ENCODE measurements at places on chromosomes 5 and 9.
A peak's percentile ranks its signal among the peaks of the same experiment; 100 is the strongest.

- DNase-seq = peak; percentile 77
Measured at GRCh38 chr5:124744170-124744971, 2.1 kb downstream of the ZNF608 start.

DNA sequence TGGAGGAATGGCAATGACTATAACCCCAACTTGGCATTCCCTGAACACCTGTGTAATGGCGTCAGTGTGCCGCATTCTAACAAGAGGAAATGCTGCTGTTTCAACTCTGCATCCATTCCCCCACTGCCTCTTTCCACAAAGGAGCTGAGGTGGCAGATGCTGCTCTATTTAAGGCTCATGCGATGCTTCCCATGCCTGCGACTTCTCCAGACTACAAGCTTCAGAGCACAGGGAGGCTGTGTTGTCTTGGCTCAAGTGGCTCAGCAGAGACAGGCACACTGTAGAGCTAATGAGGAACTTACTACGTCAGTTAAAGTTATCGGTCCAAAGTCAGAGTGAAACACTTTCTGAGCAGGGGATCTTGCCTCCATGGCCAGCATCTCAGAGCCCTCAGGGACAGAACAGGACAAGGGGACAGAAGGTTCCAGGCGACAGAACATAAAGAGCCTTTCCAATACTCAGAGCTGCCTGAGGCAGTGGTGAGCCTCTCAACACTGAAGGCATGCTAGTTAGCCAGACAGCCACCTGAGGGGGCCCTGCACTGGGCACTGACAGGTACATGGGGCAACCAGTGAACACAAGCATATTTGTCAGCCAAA lies 21.8 kb downstream of the TNIP1 start:
- DNase-seq = no peak

DNA sequence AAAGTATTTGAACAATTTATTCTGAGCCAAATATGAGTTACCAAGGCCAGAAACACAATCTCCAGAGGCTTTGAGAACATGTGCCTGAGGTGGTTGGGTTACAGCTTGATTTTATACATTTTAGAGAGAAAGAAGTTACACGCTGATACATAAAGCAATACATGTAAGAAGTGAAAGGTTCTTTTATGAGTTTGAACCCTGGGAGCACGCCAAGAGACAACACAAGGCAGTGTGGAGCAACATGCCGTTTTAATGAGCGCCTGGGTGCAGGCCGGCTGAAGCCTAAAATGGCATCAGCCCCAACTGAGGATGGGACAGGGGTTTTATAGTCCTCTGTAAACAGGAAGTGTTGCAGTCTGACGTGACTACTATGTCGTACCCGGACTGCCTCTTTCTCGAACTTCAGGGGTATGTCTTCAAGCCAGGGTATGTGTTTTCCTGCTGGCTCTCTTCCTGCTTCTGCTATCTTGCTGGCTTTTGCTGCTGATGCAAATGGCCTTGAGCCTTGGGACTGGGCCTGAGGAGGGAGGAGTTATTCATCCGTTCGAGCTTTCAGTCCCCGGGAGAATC lies 193.7 kb downstream of the CYLC2 start:
- no peak for DNase-seq

DNA sequence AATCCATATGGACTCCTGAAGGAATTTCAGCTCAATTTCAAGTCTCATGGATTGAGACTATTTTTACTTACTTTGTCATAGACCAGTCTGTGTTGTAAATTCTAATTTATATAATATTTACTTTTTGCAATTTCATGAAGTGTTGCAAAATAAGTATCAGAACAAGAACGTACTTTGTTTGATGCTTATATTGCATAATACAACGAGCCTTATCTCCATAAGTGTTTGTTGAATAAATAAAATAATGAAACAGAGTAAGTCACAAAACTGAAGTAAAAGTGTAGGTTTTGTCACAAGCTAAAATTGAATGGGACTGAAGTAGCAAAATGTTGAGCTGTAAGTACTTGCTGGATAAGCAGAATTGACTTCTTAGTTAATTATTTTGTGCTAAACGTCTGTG lies 3.0 kb upstream of the LIFR start:
- no peak for DNase-seq

DNA sequence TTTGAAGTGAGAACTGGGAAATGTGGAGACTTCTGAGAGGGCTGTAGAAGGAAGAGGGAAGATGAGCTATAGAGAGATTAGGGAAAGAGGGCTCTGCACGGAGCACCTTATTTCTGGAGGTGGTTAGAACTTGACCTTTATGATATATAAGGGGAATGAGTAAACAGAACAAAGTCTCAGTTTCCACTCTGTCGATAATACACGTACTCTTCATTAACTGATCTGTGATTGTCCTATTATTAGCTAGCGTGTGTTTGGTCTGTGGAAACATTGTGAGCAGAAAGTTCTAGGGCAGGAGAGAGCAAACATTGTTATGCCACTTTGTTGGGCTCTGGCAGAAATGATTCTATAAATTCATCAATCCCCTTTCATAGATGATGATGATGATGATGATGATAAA lies 118.5 kb downstream of the UGCG start:
- DNase-seq = no peak

- no peak for DNase-seq
Measured at GRCh38 chr9:125815568-125815967, 68.4 kb downstream of the PBX3 start.

GRCh38 chr5:23352446-23352845 lies 155.0 kb upstream of the PRDM9 start:
- no peak for DNase-seq

DNA sequence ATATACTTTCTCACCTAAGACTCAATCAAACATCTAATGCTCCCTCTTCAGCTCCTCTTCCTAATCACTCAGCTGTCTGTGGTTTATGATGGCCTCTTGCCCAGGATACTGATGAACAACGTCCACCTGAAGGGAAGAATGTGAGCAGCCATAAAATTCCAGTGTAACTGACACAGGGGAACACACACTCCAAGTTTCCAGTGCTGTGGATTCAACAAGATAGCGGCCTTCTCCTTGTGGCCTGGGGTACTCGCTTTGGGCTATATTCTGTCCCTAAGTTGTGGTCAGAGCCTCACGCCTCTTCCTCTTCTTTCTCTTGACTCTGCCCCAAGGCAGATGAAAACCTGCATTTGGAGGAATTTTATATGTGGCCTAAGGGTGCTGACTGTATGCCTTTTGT lies 11.7 kb downstream of the B4GALT1 start:
- DNase-seq = no peak

GRCh38 chr5:148186248-148187003 lies 16.4 kb upstream of the SPINK6 start:
- no peak for DNase-seq

- no peak for DNase-seq
Measured at GRCh38 chr5:12354686-12355085, 450.4 kb upstream of the CTNND2 start.

DNA sequence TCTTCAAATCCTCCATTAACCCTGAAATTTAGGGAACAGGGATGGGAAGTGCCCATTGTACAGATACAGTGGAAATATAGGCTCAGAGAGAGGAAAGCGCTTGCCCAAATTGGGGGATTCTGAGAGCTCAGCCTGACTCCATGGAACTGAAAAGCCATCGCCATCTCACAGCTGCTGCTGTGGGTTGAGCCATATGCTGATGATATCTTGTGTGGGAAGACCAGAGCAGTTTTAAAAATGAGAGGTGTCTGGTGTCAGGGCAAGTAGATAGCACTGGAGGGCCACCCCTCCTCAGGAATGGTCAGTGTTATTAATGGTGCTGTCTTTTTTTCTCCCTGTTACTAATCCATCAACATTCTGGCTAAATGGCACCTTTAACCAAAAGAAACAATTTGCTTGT lies 50.9 kb upstream of the C5orf58 start:
- DNase-seq = no peak

GRCh38 chr5:34409373-34409772 lies 246.8 kb upstream of the RAI14 start:
- no peak for DNase-seq

- no peak for DNase-seq
Measured at GRCh38 chr9:137506274-137506673, 43.9 kb downstream of the PNPLA7 start.

DNA sequence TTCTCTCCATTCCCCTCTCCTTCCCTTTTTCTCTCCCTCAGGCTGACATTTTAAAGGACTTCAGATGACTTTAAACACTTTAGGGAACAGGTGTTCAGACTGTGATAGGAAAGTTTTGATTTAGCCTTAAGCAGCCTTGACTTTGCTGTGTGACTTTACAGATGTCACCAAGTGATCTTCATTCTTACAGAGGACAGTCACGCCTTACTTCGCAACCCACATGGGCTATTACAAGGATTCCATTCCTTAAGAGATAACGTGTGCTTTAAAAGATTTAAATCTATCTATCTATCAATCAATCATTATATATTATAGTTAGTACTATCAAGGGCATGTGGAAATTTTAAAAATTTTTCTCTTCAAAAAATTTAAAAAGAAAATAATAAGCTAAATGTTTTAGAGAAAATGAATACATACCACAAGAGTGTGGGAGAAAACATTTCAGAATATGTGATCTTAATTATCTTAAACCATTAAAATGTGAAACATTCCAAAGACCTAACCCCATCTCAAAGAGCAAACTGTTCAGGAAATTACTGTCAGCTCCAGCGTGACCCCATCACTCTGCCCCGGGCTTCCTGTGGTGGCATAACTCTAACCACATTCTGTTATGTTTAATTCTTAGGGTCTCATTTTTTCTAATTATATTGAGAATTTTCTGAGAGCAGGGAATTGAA lies 530.5 kb downstream of the SEMA5A start:
- no peak for DNase-seq

DNA sequence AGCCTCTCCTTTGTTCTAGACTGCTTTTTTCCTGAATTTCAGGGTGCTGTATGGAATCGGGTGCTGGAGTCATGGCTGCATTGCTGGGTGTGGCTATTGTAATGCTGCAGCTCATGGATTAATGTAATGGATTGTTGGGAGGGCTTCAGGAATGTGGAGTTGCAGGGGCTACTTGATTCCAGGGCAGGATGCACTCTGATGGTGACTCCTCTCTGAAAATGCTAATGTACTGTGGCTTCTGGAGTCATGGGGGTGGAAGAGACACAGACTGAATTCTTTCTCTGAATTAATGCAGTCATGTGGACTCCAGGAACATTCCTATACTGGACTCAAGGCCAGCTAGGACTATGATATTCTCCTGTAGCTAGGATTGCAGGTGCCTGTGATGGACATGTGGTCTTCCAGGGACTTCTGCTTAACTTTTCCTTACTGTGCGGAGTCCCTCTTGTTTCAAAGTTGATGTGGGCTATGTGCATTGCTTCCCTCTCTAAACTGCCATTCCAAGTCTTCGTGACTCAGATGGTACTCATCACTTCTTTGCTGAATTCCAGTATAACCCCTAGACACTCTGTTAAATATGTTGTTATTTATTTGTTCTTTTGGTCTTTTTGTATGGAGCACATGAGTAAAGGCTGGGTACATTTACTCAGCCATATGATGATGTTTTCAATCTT lies 396.2 kb downstream of the KCTD16 start:
- no peak for DNase-seq

DNA sequence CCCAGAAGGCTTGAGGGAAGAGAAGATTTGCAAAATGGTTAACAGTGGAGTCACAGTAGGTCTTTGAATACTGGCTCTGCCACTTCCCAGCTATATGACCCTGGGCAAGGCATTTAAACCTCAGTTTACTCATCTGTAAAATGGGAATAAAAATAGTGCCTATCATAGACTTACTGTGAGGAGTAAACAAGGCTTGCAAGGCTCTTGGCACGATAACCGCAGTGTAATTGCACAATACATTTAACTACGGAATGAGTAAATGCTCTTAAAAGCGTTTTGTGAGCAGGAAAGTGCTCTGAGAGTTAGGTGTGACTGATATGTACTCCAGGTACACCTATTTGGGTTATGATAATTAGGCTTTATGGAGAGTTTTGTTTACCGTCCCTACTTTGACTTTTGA lies 8.4 kb downstream of the SLC36A3 start:
- no peak for DNase-seq

- DNase-seq = no peak
Measured at GRCh38 chr9:127555840-127556820, 55.9 kb upstream of the STXBP1 start.

DNA sequence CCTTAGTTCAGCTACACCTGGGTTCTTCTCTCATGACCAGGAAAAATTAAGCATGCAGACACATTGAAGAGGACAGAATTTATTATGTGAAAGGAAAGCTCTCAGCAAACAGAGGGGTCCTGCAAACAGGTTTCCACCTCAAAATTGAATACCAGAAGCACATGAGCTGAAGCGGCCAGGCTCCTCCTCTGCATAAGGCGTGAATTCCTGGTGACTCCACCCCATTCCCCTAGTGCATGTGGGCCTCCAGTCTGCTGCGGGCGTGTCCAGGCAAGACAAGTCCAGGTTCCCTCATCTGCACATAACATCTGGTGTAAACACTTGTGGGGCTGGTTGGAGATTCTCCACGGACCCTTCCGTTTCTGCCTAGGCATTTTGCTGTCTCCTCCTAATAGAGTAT lies 1156.4 kb downstream of the FOXD4L5 start:
- no peak for DNase-seq

GRCh38 chr5:112681481-112681908 lies 56.2 kb upstream of the APC start:
- DNase-seq = no peak

DNA sequence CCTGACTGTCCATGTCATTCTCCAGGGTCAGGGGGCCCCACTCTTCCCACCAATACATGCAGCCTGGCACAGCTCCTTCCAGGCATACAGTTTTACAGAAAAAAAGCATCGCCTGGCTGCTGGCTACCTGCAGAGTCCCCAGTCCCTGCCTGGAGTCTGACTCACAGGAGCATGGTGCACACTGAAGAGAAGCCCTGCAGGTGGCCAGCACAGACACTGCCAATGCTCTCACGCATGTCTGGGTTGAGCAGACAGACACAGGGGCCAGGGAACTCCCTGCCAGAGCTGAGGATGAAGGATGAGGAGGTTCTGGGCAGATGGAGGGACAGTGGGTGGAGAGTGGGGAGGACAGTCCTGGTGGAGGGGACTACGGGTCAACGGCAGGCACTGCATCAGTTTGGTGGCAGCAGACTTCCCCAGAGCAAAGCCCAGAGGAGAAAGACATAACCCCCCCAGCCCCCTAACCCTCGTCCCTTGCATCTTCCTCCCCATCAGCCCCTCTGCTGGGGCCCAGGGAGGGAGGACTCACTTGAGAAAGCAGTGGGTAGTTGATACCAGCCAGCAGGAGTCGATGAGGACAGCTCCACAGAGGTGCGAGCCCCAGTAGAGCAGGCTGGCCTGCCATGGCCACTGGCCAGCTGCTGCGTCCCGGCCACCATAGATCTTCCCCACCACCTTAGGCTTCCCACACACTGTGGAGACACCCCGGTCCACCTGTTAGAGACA lies 72.9 kb upstream of the SPTLC1 start:
- no peak for DNase-seq

DNA sequence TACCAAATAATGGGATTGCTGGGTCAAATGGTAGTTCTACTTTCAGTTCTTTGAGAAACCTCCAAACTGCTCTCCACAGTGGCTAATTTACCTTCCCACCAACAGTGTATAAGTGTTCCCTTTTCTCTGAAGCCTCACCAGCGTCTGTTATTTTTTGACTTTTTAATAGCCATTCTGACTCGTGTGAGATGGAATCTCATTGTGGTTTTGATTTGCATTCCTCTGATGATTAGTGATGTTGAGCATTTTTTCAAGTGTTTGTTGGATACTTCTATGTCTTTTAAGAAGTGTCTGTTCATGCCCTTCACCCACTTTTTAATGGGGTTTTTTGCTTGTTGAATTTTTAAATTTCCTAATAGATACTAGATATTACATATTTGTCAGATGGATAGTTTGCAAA lies 28.4 kb upstream of the SUSD1 start:
- DNase-seq = no peak
